ENCODE measurements at places on chromosomes 6 and 20. TPM values are rescaled to one million over a fixed set of nuclear protein-coding genes. Genes with fewer than 3 reads are reported as not detected.

DNA sequence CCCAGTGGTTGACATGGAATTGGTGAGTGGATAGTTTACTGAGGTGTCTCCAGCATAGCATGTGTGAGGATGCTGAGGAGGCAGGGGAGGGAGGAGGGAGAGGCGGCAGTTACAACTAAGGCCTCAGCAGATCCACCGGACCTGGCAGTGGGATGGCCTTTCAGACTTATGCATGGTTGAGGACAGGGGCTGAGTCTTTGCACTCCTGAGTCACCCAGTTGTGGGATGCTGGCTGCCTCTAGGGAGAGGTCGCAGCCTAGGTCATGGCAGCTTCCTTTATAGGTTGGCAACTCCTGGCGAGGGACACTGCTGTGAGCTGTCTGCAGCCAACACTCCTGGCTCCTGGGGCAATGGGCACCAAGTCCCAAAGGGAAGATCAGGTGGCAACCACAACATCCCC, 380.3 kb downstream of the PREX1 start:
- no peak overlapping the region for H3K27ac ChIP-seq
- no peaks in the 10 kb centered on the region for H3K27me3 ChIP-seq
- H3K4me1 ChIP-seq, result no peaks in the 10 kb centered on the region
- no peak for DNase-seq

DNA sequence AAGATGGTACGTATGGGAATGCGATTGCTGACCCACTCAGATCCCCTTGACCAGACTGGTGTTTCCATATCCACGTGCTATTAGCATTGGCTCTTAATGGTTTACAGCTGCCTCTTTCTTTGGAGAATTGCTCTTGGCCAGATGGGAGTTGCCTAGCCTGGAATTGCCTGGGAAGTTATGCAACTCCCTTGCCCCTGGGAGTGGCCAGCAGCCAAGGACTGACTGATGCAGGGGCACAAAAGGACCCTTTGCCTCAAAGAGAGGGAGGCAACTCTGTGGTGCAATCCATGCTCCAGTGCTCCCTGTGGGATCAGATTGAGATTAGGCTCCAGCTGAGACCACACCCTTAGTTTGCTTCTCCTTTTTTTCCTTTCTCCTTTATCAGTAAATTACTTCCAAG, 203.5 kb upstream of the JAG1 start:
- H3K27me3 ChIP-seq, result no peaks in the 10 kb centered on the region
- H3K4me1 ChIP-seq, result no peaks in the 10 kb centered on the region
- H3K4me3 ChIP-seq, result no peak overlapping the region
- no peaks in the 10 kb centered on the region for H3K36me3 ChIP-seq

- no peak overlapping the region for H3K4me3 ChIP-seq
- H3K36me3 ChIP-seq, result no peaks in the 10 kb centered on the region
- no peaks in the 10 kb centered on the region for H3K4me1 ChIP-seq
- no peaks in the 10 kb centered on the region for H3K27me3 ChIP-seq
These were observed 741.9 kb upstream of the MARCKS start for GRCh38 chr6:113115196-113115595.

DNA sequence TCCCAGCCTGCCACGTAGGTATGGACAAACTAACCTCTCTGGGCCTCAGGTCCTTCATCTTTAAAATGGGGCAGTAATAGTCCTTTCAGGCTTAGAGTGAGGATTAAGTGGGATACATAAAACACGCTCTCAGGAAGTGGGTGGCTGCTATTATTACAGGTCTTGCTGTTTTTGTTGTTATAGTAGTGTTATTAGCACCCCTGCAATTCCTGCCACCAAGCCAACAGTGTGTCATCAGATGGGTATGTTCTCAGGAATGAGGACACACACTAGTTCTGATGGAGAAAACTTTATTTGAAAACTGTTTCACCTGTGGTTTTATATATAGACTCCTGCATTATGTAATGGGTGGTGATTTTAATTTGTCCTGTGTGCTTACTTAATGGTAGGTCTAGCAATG, 131.7 kb downstream of the LRRC1 start:
- H3K36me3 ChIP-seq, result no peaks in the 10 kb centered on the region
- H3K4me1 ChIP-seq, result no peaks in the 10 kb centered on the region
- no peak overlapping the region for H3K27ac ChIP-seq

- no peaks in the 10 kb centered on the region for H3K36me3 ChIP-seq
- no peaks in the 10 kb centered on the region for H3K4me1 ChIP-seq
- H3K4me3 ChIP-seq, result no peak overlapping the region
- no peak for DNase-seq
These were observed 28.5 kb downstream of the MYH7B start for GRCh38 chr20:34983995-34984735.

NKX2-2 gene
- total RNA-seq, result not detected

DNA sequence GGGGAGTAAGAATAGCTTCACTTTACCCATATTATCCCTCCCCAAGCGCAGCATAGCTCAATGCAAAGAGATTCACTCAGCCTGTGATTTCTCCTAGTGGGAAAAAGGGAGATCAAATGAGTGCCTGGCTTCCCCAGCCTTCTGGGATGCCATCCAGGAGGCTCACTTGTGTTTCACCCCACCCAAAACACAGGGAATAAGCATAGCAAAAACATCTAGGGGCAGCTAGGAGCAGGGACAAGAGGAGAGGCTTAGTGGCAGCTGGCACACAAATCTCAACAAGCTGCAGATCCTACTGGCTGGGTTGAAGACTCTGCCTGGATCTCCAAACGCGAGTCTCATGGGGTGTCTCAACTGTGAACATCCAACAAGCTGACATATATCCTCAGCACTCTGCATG, 715.8 kb downstream of the RNF144B start:
- no peak overlapping the region for H3K4me3 ChIP-seq
- H3K27ac ChIP-seq, result no peak overlapping the region
- H3K27me3 ChIP-seq, result no peaks in the 10 kb centered on the region
- no peaks in the 10 kb centered on the region for H3K4me1 ChIP-seq
- no peak for DNase-seq

- no peak for DNase-seq
- H3K27me3 ChIP-seq, result no peaks in the 10 kb centered on the region
- H3K27ac ChIP-seq, result no peak overlapping the region
- no peak overlapping the region for H3K4me3 ChIP-seq
- no peaks in the 10 kb centered on the region for H3K4me1 ChIP-seq
These were observed 63.5 kb upstream of the ADGRF1 start for GRCh38 chr6:47105469-47106178.

SMOC2 gene
- total RNA-seq, result 0.51 TPM

- no peaks in the 10 kb centered on the region for H3K36me3 ChIP-seq
- H3K27me3 ChIP-seq, result no peaks in the 10 kb centered on the region
- H3K4me3 ChIP-seq, result no peak overlapping the region
- no peak for DNase-seq
- no peak overlapping the region for H3K27ac ChIP-seq
- no peaks in the 10 kb centered on the region for H3K4me1 ChIP-seq
These were observed 177.2 kb upstream of the ASCC3 start for GRCh38 chr6:101058296-101058695.

- no peaks in the 10 kb centered on the region for H3K27me3 ChIP-seq
- no peaks in the 10 kb centered on the region for H3K36me3 ChIP-seq
- DNase-seq, result peak; percentile 83
- H3K27ac ChIP-seq, result peak overlapping the region; percentile 100
- peak overlapping the region; percentile 61 for H3K4me3 ChIP-seq
These were observed 48.4 kb upstream of the EZR start for GRCh38 chr6:158867381-158868121.

GRCh38 chr6:136323431-136324112, 33.9 kb upstream of the BCLAF1 start:
- no peaks in the 10 kb centered on the region for H3K27me3 ChIP-seq
- no peaks in the 10 kb centered on the region for H3K36me3 ChIP-seq
- no peak overlapping the region for H3K4me3 ChIP-seq
- H3K27ac ChIP-seq, result no peak overlapping the region
- no peak for DNase-seq

DNA sequence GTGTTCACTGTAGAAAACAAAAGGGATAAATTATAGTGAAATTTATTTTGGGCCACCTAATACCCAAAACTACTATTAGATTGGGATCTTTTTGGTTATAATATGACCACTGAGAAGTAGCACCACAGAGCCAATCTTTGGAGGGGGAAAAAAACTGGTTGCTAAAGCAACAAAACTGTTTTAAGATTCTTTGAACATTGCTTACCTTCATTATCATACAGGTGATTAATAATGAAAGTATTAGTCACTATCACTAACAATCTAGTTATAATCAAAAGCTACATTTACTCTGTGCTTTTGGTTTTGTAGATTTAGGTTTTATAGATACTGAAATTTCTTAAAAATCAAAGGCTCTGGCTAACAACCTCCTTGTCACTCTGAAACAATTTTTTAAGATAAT, 31.7 kb downstream of the STX7 start:
- peaks cover 53% of the 10 kb centered on the region for H3K36me3 ChIP-seq
- peaks cover 57% of the 10 kb centered on the region for H3K4me1 ChIP-seq
- H3K27ac ChIP-seq, result peak overlapping the region; percentile 92
- H3K27me3 ChIP-seq, result no peaks in the 10 kb centered on the region
- no peak overlapping the region for H3K4me3 ChIP-seq
- no peak for DNase-seq

Measured in B cell (primary cell).